Activated naive CD8-positive, alpha-beta T cell treated with anti-CD3 and anti-CD28 coated beads, Interleukin-2, amount 50 U/mL, for 24 hours (primary cell): ENCODE measurements at places on chromosomes 5 and 9.

DNA sequence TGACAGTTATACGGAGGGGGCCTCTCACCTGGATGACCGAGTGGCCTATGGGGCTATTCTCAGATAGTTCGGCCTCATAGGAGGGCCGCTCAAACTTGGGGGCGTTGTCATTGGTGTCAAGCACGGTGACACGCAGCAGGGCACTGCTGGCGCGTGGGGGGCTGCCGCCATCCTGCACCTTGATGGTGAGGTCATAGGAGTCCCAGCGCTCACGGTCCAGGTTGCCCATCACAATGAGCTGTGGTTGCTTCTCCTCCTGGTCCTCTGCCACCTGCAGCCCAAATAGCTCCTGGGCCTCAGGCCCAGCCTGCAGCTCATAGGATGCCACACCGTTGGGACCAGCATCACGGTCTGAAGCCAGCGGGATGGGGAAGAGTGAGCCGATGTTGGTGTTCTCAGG is 9.7 kb downstream of the PCDH1 start:
- DNase-seq, result no peak

- peak; percentile 80 for DNase-seq
These were observed 560 bp downstream of the DOCK2 start for GRCh38 chr5:169637549-169638121.

- no peak for DNase-seq
These were observed 7.5 kb upstream of the OTULINL start for GRCh38 chr5:14574096-14574495.

GRCh38 chr5:88734983-88735382 is 148.0 kb downstream of the MEF2C start:
- DNase-seq, result no peak

- DNase-seq, result no peak
These were observed 506.5 kb downstream of the ISL1 start for GRCh38 chr5:51889703-51890102.

DNA sequence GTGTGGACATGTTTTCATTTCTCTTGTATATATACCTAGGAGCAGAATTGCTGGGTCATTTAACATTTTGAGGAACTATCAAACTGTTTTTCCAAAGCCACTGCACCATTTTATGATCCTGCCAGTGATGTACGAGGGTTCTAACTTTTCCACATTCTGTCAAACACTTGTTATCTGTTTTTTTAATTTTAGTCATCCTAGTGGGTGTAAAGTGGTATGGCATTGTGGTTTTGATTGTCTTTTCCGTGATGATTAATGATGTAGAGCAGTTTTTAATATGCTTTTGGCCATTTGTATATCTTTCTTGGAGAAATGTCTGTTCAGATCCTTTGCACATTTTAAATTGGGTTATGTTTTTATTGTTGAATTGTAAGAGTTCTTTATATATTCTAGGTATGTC is 107.0 kb downstream of the MELK start:
- no peak for DNase-seq

- DNase-seq, result no peak
These were observed 31.7 kb upstream of the MINAR2 start for GRCh38 chr5:129716235-129716634.

GRCh38 chr5:38751103-38751502 is 94.7 kb upstream of the OSMR start:
- DNase-seq, result no peak

- no peak for DNase-seq
These were observed 64.9 kb upstream of the OSMR start for GRCh38 chr5:38780945-38781344.

GRCh38 chr5:128257076-128257475 is 173.5 kb downstream of the SLC12A2 start:
- DNase-seq, result no peak

DNA sequence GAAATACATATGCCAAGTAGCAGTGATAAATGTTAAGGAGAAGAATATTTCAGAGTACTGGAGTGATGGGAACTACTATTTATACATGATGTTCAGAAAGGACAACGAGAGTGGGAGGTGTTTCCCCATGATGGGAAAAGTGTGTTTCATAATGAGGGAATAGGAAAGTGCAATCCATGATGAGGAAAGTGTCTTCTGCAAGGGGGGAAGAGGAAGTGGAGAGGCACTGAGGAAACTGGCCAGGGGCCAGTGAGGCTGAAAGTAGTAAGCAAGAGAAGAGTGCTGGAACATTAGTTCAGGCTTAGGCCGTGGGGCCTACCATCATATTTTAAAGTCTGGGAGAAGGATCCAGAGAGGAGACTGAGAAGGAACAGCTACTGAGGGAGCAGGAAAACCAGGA is 327.2 kb downstream of the SLF1 start:
- DNase-seq, result no peak

GRCh38 chr5:53423724-53424123 is 56.7 kb upstream of the FST start:
- DNase-seq, result no peak

DNA sequence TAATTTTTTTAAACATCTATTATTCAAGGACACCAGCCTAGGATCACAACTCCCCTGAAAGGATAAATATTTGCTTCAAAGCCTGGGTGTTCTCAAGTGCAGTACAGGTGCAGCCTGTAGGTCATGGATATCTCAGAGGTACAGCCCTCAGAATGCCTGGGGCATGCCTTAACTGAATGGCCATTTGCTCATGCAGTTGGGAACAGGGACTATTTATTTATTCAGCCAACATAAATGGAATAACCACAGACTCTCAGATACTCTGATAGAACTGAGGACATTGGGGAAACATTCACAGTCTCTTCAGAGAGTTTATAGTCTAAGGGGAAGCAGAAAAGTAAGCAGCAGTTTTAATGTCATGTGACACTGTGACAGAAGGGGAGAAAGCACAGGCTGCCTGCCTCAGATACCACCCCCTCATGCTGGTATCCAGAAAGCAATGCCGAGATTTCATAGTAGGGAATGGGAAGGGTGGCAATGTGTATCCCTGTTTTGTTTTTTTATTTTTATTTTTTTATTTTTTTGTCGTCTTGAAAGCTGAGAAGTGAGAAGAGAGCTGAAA is 112.6 kb downstream of the MACIR start:
- DNase-seq, result no peak

- no peak for DNase-seq
These were observed 175.3 kb upstream of the ZNF608 start for GRCh38 chr5:124921694-124922093.

- DNase-seq, result peak; percentile 5
These were observed 305.1 kb downstream of the PSAT1 start for GRCh38 chr9:78601957-78602565.

DNA sequence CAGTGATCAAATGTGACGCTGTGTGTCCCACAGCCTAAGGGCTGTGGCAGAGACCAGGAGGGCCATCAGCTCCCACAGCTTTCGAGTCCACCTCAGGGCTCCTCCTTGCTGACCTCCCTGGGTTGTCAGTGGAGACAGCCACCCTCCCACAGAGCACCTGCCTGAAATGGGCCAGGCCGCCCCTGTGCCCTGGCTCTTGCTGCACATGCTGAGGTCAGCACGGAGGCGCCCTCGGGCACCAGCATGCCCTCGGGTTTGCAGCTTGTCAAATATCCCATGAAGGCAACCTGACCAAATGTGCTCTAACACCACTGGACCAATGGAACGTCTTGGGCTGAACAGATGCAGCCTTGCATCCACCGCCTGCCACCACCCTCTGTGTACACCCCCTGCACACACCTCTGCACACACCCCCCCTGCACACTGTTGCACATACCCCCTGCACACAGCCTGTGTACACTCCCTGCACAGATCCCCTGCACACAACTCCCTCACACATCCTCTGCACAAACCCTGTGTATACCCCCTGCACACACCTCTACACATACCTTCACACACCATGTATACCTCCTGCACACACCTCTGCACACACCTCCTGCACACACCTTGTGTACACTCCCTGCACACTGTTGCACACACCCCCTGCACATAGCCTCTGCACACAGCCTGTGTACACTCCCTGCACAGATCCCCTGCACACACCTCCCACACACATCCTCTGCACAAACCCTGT is 2.0 kb upstream of the CEP72 start:
- DNase-seq, result no peak

DNA sequence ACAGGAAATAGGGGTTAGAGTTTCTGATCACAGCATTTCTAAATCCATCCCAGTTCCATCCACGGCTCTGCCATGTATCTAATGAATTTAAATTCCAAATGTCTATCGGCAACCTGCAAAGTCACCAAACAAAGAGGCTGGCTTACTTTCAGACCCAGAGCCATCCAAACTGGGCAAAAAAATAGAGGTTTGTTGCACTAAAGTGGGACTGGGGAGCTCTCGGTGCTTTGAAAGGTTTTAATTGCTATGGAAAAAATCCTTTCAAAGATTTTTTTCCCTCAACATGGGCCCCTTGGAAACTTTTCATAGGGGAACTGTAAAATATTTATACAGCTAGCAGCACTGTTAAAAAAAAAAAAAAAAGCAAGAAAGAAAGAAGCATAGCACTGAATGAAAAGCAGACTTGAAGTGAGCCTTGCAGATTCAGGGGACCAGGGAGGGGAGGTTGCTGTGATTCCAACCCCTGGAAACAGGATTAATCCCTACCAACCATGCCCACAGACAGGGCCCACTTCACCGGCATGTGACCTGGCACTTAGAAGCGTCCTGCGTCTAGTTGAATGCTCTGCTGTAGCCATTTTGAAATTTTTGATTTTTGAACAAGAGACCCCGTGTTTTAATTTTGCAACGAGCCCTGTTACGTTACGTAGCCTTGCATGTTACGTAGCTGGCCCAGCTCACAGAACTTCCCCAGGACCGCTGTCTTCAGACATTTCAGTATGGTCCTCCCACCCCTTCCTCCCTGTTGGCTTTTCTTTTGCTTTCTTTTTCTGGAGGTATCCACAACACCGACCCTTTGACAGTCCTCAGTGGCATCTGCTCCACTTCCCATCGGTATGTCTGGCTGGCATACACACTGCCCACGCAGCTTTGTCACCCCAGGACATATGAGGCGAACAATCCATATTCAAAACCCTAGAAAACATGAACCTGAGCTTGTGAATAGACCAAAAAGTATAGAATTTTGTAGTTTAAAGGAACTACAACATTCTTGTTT is 105.3 kb upstream of the NFIB start:
- DNase-seq, result no peak

- no peak for DNase-seq
These were observed 86.3 kb downstream of the NLN start for GRCh38 chr5:65808251-65808741.

DNA sequence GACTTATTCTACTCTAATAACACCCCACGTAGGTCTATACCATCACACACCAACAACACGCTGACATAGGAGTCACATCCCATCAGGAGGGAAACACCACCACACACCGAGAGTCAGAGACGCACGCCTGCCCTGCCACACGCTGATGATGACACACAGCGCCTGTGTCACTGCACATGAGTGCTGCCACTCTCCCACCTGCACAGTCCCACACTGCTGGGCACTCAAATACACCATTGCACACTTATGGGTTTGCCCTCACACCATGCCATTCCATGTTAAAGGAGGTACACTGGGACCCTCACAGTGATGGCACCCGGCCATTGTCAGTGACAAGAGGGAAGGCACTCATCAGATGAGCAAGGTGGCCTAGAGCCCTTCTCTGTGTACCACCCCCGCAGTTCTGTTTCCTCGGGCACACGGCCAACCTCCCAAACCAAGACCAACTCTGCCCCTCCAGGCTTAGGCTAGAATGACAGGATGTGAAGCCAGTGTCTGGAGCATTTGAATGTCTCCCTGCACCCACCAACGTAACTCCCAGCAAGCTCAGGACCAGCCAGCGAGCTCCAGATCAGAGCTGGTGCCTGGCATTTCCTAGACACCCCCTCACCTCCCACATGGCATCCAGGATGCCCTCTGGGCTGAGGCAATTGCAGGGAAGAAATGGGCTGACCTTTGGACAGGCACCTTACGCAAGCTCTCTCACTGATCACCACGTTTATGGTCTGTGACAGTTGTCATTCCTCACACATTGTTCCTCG is 3.6 kb upstream of the CPLX2 start:
- peak; percentile 15 for DNase-seq

DNA sequence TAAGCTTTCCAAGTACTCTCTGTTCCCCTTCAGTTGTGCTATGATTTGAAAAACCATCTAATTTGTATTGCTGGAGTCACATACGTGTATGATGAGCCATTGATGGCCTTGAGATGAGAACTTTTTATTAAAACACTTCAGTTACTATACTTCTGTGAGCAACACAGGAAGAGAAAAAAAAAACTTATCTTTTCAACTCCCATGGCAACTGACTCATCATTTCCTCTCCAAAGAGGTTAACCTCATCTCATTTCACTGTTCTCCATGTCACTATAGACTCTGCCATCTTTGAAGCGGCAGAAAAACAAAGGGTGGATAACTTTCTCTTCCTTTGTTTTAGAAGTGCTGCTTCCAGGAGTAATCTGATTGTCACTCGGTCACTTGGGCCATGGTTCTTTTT is 104.3 kb upstream of the PCSK1 start:
- DNase-seq, result no peak

- DNase-seq, result no peak
These were observed 19.7 kb downstream of the ACSL6 start for GRCh38 chr5:131991593-131992324.

- DNase-seq, result no peak
These were observed 107.4 kb downstream of the LMNB1 start for GRCh38 chr5:126884269-126884819.

DNA sequence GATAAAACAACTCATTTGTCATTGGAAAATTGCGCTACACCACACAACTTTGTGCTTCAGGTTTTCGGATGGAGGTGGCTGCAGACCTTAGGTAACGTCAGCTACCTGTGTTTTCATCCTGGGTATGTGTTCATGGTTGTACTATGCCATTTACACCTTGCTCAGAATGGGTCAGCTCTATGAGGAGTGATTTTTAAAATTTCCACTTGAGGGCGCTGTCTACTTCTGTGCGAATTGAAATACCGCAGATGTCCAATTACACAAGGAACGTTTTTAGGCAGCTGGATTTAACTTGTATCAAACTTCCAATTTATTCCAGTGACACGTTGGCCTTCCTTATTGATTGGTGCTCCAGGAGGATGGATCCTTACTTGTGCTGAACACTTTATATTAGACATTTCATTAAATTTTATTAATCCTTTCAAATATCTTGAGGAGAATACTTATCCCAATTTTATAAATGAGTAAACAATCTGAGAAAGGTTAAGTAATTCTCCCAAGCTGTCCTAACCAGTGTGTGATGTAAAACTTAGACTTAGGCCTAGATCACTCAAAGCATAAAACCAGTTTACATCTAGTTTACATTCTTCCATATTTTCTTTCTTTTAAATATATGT is 23.4 kb downstream of the DMRTA1 start:
- no peak for DNase-seq

DNA sequence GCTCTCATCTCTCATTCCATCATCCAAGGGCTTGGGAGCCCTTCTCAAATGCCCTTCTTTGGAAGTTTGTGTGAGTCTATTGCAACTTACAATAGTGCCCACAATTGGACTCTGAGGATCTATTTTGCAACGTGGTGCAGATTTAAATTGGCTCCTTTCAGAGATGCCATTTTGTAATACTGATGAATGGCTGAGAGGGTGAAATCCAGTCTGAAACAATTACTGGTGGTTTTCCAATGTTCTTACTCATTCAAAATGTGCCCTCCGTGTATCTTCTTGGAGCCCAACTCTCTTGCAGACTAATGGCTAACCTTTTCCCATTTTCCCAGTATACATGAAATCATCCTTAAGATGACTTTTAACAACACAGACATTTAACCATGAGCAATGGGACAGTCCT is 6.1 kb downstream of the ZNF462 start:
- no peak for DNase-seq
